ENCODE measurements at places on chromosomes 4 and X. TPM values are rescaled to one million over a fixed set of nuclear protein-coding genes. Genes with fewer than 3 reads are reported as not detected.

HELQ gene
- polyA plus RNA-seq, result 21.7 TPM

DNA sequence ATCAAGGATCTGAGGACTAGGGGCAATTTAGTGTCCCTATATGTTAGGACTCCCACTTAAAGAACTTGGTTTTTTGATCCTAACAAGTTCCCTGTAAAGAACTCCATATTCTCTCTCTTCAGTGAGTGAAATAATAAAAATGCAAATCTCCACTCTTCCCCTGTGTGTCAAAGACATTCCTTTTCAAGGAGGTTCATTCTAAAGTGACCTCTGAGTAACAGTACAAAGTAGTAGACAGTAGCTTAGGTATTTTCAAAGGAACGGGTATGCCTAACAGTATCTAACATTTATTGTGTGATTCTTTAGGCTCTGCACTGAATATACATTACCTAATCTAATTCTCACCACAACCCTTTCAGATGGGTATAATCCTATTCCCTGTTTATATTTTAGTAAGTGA, 58.4 kb upstream of the SCOC start:
- H3K4me1 ChIP-seq, result peaks cover 4% of the 10 kb centered on the region
- H3K4me3 ChIP-seq, result no peak overlapping the region
- H3K36me3 ChIP-seq, result no peaks in the 10 kb centered on the region
- H3K27ac ChIP-seq, result no peak overlapping the region
- DNase-seq, result no peak

RAB33A gene
- 5.4 TPM for polyA plus RNA-seq

PUDP gene
- 12.8 TPM for polyA plus RNA-seq

SYTL4 gene
- 0.16 TPM for polyA plus RNA-seq
